Peyer's patch (tissue), 4 donors: ENCODE measurements at places on chromosomes 5 and 9. TPM values are rescaled to one million over a fixed set of nuclear protein-coding genes. Genes with fewer than 3 reads are reported as not detected.

PHF24 gene
- total RNA-seq, result not detected

ENTREP1 gene
- total RNA-seq, result 4.5 TPM

SCGB3A2 gene
- total RNA-seq, result not detected

GGTA1 gene
- 1.7 TPM for total RNA-seq

PALM2AKAP2 gene
- not detected for total RNA-seq

BNC2 gene
- total RNA-seq, result 7.5 TPM

SPARC gene
- total RNA-seq, result 177 TPM

TXNDC8 gene
- total RNA-seq, result not detected

NR2F1 gene
- 2.1 TPM for total RNA-seq

INSL4 gene
- total RNA-seq, result not detected

GDA gene
- 282 TPM for total RNA-seq

DDX41 gene
- total RNA-seq, result 103 TPM

NIM1K gene
- not detected for total RNA-seq

QRFP gene
- not detected for total RNA-seq

IL13 gene
- not detected for total RNA-seq

PCDHB13 gene
- 0.13 TPM for total RNA-seq

MAP1B gene
- 30.5 TPM for total RNA-seq

GPR150 gene
- 0.95 TPM for total RNA-seq

CAVIN4 gene
- not detected for total RNA-seq

FIBCD1 gene
- not detected for total RNA-seq

UGT3A1 gene
- not detected for total RNA-seq

SLC34A1 gene
- total RNA-seq, result not detected

DPYSL3 gene
- 7.4 TPM for total RNA-seq

CDHR2 gene
- 544 TPM for total RNA-seq

HMCN2 gene
- total RNA-seq, result 32.3 TPM

CARTPT gene
- total RNA-seq, result not detected

IFNA21 gene
- not detected for total RNA-seq

NIPBL gene
- 56.4 TPM for total RNA-seq

MSMP gene
- not detected for total RNA-seq

FST gene
- 8.8 TPM for total RNA-seq

LCNL1 gene
- total RNA-seq, result 0.83 TPM

ARL14EPL gene
- total RNA-seq, result not detected

GABRA6 gene
- not detected for total RNA-seq

CCDC152 gene
- not detected for total RNA-seq

PPP2R2B gene
- 1.2 TPM for total RNA-seq

PFN3 gene
- not detected for total RNA-seq

HBEGF gene
- total RNA-seq, result 41.0 TPM

SLC34A3 gene
- total RNA-seq, result 13.3 TPM

TEX48 gene
- not detected for total RNA-seq

NRARP gene
- 49.1 TPM for total RNA-seq

MCC gene
- total RNA-seq, result 133 TPM

FLT4 gene
- 5.7 TPM for total RNA-seq

RNF183 gene
- not detected for total RNA-seq

IFNB1 gene
- not detected for total RNA-seq

DOLK gene
- 11.5 TPM for total RNA-seq

BTNL3 gene
- 122 TPM for total RNA-seq

SPINK13 gene
- not detected for total RNA-seq
